ENCODE measurements at places on chromosomes 11 and 22.
A peak's percentile ranks its signal among the peaks of the same experiment; 100 is the strongest.

GRCh38 chr11:47028195-47029093, 91.9 kb downstream of the CSTPP1 start:
- DNase-seq = no peak

DNA sequence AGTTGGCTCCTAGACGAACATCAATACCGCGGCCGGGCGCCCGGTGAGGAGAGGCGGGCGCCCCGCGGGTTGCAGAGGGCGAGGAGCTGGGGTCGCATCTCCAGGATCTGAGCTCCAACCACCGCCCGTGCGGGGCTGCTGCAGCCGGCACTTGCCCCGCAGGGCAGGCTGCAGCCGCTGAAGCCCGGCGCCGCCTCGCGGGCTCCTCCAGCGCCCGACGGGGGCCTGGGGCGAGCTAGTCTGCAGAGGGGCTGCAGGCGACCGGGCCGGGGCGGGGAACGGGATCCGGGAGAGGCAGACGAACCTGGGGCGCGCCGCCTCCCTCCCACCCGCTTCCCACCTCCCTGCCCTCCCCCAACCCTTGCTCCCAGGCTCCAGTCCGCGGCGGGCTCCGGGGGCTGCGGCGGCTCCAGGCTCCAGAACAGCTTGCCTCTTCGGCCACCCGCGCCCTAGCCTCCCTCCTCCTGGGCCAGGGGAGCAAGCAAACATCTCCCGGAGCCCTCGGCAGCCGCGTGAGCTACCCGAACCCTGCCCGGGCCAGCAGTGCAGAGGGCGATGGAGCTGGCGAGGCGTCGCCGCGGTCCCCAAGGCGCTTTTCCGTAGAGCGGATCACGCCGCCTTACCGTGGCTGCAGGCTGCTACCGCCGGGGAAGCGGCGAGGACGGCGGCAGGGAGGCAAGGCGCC, 802 bp downstream of the TENM4 start:
- DNase-seq = no peak

DNA sequence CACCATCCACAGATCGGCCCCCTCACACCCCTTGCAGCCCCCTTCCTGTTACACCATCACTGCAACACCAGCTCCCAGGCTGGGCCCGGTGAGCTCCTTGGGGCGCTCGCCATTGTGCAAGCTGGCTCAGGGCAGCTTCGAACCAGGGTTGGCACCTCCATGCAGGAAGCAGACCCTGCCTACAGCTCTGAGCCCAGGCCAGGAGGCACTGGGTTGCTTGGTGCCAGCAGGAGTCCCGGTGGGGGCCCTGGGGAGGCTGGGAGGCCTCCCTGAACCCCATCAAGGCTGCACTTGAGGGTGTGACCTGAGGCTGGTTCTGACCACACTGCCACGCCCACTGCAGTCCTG, 417.1 kb downstream of the CTTN start:
- no peak for DNase-seq

DNA sequence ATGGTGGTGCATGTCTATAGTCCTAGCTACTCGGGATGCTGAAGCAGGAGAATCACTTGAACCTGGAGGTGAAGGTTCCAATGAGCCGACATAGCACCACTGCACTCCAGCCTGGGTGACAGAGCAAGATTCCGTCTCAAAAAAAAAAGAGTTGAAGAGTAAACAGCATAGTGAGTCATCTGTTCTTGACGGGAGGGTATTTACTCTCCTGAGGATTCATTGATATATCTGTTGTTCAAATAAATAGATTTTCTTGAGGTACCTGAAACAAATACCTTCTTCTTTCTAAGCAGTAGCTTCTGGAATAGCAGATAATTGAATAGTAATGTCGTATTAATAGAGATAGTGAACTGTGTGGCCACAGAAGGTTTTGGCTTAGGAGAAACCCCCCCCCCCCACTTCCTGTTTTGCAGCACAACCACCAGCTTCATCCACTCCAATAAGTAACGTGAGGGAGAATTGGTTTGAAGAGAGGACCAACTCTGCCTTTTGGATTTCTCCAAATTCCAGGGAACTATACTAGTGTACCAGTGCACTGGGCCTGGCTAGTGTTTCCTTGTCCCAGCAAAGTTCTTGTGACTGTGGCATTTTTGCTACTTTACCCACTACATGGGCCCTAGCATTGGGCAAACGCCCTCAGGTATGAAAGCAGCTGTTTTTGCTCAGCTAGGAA, 90.0 kb downstream of the PRMT3 start:
- DNase-seq = peak; percentile 25

DNA sequence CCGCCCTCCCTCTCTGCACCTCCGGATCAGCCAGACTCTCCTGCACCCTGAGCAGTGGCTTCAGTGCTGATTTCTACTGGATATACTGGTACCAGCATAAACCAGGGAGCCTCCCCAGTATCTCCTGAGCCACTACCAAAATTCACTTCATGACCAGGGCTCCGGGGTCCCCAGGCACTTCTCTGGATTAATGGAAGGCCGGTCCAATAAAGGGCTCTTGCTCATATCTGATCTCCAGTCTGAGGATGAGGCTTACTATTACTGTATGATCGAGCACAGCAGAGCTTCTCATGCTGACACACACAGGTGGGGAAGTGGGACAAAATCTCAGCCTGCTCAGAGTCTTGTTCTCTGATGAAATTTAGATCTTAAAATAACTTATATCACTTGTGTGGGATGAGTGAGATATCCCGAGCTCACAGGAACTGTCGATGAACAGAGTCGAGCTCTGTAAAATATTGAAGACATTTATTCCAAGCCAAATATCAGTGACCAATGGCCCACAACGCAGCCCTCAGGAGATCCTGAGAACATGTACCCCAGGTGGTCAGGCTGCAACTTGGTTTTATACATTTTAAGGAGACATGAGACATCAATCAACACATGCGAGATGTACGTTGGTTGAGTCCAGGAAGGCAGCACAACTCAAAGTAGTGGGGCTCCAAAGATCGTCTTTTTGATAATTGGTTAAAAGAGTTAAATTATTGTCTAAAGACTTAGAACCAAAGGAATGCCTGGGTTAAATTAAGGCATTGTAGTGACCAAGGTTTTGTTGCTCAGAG, 93.0 kb upstream of the TOP3B start:
- no peak for DNase-seq

GRCh38 chr22:49549256-49550140, 278.2 kb downstream of the BRD1 start:
- DNase-seq = no peak

- DNase-seq = no peak
These were observed 218.8 kb downstream of the HIPK3 start for GRCh38 chr11:33475993-33476392.

DNA sequence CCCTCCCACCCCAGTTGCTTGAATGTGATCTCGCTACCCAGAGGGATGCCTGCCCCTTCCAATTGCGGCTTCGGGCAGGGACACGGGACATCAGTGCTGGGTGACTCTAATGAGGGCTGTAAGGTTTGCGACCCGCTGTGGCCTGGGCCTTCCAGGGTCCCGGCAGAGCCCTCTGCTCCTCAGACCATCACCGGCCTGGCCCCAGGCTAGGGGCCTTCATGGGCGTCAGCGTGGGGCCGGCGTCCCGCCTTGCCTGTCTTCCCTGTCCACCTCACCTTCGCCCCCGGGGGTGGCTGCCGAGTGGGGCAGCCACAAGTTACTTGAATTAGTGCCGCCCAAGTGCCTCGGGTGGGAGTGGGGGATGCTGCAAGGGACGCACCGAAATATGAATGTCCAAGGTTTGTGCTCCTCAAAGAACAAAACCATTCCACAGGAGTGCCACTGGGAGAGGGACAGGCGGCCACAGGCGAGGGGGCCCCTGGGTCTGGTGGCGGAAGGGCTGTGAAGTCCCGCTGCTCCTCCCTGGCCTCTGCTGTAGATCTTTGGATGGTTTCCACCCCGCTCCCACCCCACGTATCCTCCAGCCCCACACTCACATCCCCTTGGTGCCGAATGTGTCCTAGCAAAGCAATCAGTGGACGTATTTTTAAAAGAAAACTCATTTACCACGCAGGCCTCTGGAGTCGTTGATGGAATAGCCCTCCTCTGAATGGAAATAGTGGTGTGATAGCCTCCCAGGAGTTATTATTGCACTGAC, 317.1 kb downstream of the NTM start:
- DNase-seq = no peak
